SK-N-DZ (cell line): ENCODE measurements at places on chromosomes 11 and 22.

DNA sequence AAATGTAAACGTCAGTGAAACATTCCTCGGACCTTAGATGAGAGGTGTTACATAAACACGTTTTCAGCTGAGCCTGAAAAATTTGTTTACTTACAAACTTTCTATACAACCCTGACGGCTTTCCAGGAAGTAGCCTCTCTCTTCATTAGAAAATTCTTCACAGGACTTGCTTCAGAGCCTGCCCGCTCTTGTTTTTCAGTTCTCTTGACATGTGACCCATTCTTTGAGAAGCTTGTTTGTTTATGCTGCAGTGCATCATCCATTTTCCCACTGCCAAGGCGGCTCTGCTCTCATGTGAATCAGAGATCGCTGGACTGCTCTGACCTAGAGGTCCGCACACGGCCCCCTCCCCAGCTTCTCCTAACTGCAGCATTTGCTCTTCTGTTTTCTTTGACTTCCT, 47.9 kb upstream of the ARHGAP42 start:
- no peak for DNase-seq

GRCh38 chr22:29267462-29267857, 321 bp downstream of the RHBDD3 start:
- no peak for DNase-seq

GRCh38 chr11:67289226-67289650, at the start of gene ANKRD13D:
Gene ANKRD13D, plus strand, starts transcription at chr11:67289303. Its CDS starts 158 bp downstream, at chr11:67289461.
- no peak for DNase-seq

- no peak for DNase-seq
These were observed 13.2 kb downstream of the BBS1 start for GRCh38 chr11:66523611-66524010.

GRCh38 chr11:65868076-65868667, 4.4 kb downstream of the EFEMP2 start:
- DNase-seq = peak; percentile 54

DNA sequence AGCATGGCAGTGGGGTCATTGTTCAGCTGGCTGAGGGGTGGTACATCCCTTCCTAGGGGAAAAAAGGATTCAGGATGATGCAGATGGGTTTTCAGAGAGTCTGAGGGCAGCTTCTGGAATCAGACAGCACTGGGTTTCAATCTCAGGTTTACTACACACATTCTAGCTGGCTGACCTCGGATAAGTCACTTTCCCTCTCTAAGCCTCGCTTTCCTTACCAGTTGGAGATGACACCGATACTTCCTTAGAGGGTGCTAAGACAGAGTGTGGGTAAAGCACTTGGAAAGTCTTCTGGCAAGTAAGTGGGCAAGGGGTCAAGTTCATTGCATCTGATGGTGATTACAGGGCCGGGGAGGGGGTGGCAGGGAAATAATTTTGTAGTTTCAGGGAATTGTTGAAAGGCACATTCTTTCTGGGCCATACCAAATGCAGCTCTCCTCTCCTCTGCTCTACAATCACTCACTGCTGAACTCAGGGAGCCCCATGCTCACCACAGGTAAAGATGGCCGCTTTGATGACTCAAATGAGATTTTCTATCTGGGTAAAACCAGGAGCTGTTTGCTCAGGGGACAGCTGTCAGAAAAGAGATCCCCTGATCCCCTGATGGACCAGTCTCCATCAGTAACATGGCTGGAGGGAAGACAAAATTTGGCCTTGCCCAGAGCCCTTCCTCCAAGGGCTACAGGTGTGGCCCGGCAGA, 6.5 kb upstream of the MIAT start:
- DNase-seq = no peak

- no peak for DNase-seq
These were observed 124.5 kb upstream of the SORL1-AS1 start for GRCh38 chr11:121577106-121577848.

DNA sequence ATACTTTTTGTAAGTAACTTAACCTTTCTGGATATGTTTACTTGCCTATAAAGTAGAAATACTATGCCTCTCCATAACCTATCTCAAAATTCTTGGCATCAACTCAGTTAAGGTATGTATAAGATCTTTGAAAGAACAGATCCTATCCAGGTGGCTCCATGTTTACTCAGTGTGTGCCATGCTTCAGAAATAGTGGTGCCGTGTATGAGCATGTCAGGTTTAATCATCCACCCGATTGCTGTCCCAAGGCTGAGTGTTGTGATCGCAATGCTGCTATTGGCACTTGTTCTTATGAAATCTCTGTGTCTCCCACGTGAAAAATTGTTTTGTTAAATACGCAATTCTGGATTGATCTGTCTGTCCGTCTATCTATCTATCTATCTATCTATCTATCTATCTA, 85.9 kb upstream of the SNX19 start:
- DNase-seq = no peak

- DNase-seq = no peak
These were observed 58.2 kb downstream of the RBX1 start for GRCh38 chr22:41009222-41009948.

- no peak for DNase-seq
These were observed 1.7 kb downstream of the DRD4 start for GRCh38 chr11:638631-639331.

GRCh38 chr22:48235744-48236143, 1473.3 kb downstream of the TBC1D22A start:
- DNase-seq = no peak

- DNase-seq = no peak
These were observed 140.3 kb downstream of the BRD1 start for GRCh38 chr22:49687333-49687732.

- no peak for DNase-seq
These were observed 256.9 kb downstream of the CADM1 start for GRCh38 chr11:115247361-115247760.

DNA sequence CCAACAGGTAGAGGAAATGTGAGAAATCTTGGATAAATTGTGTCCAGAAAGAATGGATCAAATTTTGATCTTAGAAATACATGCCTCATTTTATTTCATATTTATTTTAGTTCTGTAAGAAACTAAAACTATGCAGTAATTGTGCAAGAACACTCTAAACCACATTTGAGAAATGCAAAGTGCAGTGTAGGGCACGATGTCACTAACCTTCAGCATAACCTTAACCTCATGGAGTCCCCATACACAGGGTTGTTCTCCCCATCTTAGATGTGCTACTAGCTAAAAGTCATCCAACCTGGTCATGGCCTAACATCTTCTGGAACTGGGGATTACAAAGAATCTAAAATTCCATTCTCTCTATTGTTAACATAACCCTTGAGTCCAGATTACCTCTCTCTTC, 48.4 kb upstream of the ARHGAP42 start:
- no peak for DNase-seq

DNA sequence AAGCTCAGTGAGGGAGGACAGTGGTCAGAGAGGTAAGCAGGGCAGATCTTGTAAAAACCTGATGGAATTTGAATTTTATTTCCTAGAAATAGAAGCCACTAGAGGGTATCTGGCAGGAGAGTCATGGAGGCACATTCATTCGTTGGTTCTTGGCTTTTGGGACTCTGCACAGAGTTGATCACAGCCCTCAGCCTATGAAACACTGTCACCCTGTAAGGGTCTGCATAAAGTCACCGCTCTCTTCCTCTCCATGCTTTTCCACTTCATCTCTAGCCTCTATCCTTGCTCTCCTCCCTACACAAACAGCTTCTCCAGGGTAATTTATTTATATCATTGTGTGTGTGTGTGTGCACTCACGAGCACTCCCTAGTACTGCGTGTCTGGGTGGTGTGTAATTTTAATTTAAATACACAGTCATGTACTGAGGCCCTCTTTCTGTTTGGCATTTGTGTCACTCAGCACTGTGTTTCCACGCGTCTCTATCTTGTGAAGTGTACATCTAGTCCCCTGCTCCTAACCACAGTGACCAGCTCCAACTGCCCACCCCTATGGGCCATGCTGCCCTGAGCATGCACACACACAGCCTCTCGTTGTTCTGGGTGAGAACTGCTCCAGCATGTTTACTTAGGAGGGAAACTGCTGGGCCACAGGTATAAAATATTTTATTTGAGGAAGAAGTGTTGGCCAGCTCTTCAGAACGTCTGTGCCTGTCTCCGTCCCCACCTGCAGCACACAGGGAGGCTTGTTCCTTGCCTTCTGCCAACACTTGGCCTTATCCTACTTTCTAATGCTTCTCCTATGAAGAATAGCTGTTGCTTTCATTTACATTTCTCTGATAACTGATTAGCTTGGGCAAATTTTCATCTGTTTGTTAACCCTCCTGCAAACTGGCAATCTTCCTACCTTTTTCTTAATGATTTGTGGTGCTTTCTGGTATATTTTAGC, 4.5 kb downstream of the KCNQ1OT1 start:
- no peak for DNase-seq

DNA sequence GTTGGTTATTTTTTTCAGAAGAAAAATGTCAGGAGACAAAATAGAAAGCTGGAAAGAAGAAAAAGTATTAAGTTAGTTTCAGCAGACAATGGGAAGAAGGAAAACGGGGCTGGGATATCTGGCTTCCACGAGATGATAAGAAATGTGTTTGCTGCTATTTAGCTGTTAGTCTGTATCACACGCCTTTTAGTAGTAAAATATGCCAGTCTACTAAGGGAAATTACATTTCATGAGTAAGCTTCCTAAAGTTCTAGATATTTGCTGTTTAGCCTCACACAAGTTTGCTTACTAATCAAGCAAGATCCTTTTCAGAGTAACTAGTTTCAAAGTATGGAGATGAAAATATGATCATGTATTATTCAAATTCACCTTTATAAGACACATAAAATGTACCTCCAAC, 1.5 kb downstream of the OR51B4 start:
- no peak for DNase-seq

GRCh38 chr22:31952472-31952871, 8.1 kb downstream of the YWHAH start:
- DNase-seq = no peak

- DNase-seq = no peak
These were observed 27.6 kb downstream of the DDIAS start for GRCh38 chr11:82929121-82929520.

GRCh38 chr22:48264586-48264985, 1502.1 kb downstream of the TBC1D22A start:
- no peak for DNase-seq

DNA sequence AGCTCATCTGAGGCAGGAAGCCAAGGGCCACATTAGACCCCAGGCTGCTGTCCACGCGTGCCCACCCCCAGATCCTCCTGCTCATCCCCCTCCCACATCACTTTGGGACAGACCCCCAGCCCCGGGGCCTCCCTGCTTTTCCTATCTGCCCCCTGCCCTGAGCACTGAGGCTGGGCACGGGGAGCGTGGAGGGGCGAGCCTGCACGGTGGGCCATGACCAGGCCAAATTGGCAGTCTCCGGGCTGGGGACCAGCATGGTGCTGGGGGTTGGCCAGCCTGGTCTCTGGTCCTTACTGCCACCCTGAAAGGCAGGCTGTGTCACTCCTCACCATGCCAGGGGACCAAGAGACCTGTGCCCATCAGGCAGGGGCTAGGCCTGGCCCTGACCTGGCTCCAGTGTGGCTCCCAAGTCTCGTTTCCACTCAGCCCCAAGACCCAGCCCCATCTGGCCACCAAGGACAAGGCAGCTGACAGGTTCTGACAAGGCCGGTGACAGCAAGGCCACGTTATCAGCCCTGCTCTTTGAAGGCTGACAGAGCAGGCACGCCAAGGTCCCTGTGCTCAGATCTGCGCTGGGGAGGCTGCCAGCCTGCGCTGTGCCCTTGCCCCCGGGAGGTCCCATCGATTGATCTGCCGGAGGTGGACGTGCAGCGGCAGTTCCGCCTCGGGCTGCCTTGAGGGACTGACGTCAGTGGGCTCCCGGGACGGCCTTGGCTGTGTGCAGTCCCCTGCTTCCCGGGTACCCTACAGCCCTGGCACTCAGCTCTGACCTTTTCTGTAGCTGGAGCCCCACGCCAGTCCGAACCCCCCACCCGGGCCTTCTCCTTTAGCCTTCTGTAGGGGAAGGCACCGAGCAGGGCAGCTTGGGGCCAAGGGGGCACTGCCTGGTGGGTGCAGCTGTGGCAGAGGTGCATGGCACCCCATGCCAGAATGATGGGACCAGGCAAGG, 3.6 kb downstream of the TNNI2 start:
- DNase-seq = no peak

DNA sequence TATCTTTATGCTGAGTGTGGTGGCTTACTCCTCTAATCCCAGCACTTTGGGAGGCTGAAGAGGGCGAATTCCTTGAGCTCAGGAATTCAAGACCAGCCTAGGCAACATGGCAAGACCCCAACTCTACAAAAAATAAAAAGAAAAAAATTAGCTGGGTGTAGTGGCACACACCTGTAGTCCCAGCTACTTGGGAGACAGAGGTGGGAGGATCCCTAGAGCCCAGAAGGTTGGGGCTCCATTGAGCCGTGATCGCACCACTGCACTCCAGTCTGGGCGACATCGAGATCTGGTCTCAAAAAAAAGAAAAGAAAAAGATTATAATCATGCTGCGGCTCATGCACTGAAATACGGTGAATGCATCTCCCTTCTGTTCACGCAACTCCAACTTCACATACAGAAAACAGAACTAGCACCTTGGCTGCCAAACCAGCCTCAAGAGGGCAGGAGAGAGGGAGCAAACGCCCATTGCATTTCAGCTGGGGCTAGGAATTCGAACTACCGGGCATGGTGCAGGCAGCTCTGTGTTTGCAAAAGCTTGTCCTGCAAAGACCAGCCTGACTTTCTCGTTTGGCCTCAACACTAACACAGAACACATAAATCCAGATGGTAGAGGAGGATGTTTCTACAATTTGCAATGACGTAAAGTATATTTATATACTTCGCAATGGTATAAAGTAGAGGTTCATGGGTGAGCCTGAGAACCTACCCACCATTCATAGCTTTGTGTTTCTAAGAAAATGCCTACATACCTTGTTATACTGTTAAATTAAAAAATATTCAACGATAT, 6.3 kb upstream of the SYNGR1 start:
- peak; percentile 67 for DNase-seq

DNA sequence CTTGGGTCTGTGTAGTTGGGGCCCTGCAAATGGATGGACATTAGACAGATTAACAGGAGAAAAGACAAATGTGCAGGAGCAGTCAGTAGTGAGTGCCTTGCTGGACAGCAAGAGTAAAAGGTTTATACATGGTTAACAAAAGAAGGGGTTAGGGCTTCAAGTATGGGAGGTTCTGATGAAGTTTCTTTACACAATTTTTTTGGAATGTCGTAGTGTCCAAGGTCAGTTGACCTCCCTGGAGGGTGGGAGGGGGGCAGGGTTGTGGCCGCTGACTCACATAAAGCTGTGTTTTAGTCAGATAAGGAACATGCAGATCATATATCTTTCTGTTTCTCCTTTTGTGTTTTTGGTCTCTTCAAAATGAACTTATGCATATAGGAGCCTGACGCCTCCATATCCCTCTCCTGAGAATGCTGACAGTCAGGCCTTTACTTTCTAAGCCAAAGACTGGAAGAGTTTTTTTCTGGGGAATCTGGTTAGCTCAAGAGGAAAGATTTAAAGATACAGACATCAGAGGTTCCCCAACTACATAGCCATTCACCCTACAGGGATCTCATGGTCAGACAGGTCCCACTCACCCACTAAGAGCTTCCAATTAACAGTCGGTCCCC, 134.3 kb downstream of the NECTIN1 start:
- no peak for DNase-seq

GRCh38 chr22:29435236-29436136, 2.9 kb upstream of the RFPL1 start:
- DNase-seq = no peak

- DNase-seq = no peak
These were observed 540.1 kb upstream of the TENM4 start for GRCh38 chr11:79980916-79981315.
